Stimulated activated CD8-positive, alpha-beta memory T cell treated with anti-CD3 and anti-CD28 coated beads, Interleukin-4, amount 100 ng/mL, for 48 hours (primary cell): ENCODE measurements at places on chromosomes 1 and 21.

- DNase-seq, result no peak
Observed at GRCh38 chr1:178308438-178308837, 188.3 kb downstream of the CLEC20A start.

- DNase-seq, result no peak
Observed at GRCh38 chr1:41538741-41539417, 54.4 kb upstream of the EDN2 start.

DNA sequence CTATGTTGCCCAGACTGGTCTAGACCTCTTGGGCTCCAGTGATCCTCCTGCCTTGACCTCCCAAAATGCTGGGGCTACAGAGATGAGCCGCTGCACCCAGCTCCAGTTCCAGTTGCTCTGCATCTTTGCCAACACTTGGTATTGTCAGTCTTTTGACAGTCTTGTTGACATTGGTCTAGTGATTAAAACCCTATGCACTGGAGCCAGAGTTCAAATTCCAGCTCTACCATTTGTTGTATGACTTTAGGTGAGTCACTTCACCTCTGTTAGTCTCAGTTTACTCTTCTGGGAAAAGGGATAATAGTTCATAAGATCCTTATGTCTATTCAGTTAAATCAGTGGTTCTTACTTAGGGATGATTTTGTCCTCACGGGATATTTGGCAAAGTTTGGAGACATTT lies 32.9 kb upstream of the MED18 start:
- no peak for DNase-seq

DNA sequence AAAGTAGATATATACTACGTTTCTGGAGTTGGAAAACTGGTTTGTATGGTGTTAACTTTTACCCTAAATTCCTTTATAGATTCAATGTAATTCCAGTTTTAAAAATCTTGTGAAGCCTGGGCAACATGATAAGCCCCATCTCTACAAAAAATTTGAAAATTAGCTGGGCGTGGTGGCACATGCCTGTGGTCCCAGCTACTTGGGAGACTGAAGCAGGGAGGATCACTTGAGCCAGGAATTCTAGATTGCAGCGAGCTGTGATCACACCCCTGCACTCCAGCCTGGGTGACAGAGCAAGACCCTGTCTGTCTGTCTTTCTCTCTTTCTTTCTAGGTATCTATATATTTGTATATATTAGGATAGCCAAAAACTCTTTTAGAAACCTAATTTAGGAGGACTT lies 141.9 kb downstream of the CLEC20A start:
- DNase-seq, result no peak

DNA sequence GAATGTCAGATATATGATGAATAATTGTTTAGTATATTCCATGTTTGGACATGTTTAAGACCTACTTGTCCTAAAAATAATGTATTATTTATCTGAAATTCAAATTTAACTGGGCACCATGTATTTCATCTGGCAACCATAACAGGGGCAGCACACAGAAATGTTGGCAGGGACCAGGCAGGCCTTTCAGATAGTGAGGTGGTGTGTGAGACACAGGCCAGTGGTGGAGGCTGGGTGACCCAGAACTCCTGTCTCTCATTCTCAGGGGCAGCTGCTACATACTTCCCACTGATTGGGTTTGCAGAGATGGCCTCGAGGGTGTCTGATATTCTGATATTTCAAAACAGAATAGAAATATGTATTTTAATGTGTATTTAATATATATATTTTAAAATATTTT lies 1.3 kb upstream of the FASLG start:
- DNase-seq, result no peak

DNA sequence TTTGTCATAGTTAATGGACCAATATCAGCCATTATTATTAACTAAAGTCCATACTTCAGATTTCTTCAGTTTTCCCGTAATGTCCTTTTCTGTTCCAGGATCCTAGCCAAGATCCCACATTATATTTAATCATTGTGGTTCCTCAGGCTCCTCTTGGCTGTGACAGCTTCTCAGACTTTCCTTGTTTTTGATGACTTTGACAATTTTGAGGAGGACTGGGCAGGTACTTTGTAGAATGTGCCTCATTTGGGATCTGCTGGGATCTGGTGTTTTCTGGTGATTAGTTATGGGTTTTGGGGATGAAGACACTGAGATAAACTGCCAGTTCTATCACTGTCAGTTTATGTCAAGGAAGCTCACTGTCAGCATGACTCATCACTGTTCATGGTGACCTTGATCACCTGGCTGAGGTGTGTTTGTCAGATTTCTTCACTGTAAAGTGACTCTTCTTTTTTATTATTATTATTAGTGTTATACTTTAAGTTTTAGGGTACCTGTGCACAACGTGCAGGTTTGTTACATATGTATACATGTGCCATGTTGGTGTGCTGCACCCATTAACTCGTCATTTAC lies 66.3 kb downstream of the PCBP3 start:
- DNase-seq, result no peak

DNA sequence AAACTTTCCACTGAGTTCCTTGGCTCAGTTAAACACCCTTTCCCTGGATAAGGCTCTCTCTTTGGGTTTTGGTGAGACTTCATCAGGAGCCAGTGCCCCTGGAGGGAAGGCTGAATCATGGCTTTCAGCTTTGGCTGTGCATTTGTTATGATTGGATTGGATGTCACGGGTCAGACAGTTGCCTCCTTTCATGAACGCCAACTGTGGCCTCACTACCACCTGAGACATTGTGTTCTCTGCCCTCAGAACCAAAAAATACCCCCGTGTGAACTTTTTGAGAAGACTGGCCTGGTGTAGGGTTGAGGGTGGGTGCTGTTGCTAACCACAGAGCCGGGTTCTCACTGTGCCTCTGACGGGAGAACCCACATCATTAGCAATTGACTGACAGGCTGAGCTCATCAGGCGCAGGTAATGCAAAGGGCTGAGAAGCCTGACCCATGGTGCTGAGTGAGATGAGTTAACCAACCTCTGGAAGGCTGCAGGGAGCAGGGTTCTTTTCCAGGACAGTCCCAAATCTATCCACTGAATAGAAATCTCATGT lies 65.6 kb downstream of the HHAT start:
- DNase-seq, result no peak

DNA sequence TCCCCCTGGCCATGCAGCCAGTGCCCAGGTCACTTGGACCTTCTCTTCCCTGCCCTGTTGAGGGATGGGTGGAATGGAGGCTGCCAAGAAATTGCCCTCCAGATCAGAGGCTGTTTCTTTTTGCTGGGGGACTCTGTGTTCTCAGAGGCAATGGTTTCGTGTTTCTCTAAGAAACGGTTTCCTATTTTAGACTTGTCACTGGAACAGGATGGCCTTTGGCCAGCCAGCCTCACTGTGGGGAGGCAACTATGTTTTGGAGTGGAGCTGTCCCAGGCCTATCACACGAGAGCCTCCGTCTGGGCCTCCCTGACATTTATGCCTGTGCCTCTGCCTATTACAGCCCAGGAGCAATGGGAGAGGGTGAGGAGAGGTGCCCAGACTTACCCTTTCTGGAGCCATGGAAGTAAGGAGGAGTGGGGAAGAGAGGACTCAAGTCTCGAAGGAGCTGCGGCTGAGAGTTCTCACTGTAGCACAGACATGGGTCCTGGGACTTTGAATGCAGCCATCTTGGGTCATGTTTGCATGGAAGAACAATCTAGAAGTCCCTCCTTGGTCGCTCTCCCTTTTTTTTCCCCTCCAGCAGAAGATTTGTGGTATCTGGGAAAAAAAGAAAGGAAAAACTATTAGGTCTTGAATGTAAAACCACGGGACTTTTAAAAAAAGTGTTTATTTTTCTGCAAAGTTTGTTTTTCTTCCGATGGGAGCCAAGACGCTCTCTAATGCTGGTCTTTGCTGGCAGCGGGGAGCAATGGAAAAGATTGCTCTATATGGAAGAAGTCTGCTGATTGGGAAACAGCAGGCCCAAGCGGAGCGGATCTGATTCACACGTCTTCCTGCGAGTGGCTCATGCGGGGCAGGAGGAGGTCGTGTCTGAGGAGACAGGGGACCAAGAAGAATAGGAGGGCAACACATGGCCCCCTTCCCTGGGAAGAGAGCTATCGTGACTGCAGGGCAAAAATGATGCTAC lies 219.2 kb downstream of the FOXD2 start:
- DNase-seq, result no peak

DNA sequence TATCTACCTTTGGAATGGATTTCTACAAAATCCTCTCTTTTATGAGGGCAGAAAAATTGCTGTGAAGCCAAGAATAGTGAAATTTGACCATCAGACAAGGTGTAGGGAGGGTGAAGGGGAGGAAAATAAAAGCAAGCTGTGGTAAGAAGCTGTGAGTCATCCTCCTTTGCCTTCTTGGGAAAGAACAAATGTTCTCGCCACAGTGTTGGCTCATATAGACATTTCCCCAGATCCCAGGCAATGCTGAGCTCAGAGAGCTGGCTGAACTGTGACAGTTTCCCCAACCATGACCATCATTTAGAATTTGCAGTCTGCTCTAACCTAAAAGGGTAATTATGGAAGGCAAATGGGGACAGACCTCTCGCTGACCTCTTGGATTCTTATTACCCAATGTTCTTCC lies 235.4 kb downstream of the PBX1 start:
- DNase-seq, result no peak

- DNase-seq, result peak; percentile 87
Observed at GRCh38 chr1:54791880-54792522, 9.1 kb downstream of the TTC22 start.

DNA sequence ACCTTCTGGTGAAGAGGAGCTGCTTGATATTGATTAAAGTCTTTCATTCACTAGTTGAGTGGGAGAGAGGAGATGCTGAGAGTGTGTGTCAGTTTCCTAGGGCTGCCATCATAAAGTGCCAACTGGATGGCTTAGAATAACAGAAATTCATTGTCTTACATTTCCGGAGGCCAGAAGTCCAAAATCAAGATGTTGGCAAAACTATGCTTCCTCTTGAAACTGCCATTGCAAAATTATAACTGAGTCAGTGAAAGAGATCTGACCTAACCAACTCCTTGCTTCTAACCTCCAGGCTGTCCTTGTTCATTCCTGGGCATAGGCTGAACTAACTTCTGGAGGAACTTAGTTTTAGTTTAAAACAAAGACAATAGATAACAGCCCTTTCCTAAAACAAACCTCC lies 47.1 kb downstream of the PTGS2 start:
- DNase-seq, result no peak

DNA sequence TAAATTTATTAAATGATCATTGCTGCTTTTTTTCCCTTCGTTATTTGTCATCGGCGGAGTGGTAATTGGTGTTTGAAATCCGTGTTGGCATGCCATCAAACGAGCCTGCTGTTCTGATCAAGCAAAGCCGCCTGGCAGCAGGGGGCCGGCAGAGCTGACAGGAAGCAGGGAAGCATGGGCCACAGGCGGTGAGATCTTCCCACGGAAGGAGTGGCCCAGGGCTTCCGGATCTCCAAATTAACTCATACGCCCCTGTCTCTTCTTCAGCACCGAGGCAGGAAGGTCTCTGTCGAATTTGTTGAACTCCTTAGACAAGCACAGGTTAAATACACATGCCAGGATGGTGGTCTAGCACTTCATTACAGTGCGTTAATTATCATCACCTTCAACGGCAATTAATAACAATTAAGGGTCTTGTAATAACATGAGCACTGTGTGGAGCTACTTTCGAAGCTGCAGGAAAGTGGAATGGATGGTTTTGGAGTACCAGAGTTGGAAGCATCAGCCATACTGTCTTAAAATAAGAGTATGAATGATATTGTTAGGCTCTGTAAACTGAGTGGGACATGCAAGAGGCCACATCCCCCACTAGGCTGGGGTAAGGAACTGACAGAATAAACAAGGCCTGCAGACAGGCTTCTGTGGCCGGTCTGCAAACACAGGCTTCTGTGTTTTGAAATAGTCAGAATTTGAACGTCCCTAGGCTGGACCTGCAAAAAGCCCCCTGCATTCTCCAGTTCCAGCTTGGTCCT lies 199.4 kb upstream of the DAB1 start:
- DNase-seq, result no peak

- DNase-seq, result no peak
Observed at GRCh38 chr21:17889171-17889570, 70.0 kb upstream of the C21orf91 start.

DNA sequence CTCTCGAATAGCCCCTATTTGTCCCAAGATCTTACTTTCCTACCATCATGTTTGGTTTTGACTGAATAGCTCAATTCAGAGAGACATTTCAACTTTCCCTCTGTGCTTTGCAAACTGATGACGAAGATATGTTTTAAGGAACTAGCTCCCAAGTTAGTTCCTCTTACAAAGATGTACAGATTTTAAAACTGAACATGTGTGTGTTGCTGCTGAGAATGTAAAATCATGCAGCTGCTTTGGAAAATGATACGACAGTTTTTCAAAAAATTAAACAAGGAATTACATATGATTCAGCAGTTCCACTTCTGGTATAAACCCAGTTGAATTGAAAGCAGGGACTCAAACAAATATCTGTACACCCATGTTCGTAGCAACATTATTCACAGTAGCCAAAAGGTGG lies 33.6 kb downstream of the KIF26B start:
- no peak for DNase-seq

GRCh38 chr1:65881067-65881594 lies 88.4 kb downstream of the PDE4B start:
- no peak for DNase-seq

DNA sequence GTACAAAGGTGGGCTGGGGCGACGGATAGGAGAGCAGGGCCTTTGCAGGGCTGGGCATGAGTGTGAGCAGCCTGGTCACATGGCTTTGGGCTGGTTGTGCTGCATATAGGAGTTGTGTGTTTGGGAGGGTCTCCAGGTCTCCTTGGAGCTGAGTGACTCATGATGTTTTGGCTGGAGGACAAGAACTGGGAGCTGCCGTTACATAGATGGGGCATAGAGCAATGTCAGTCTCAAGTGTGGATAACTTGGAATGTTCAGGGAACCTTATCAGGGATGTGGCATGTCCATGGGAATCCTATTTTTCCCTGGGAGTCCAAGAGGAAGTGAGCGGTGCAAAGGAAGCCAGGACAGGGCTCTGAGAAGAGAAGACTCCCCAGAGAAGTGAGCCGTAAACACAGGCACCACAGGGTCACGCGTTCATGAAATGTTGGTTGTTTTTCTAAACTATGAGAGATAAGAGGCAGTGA lies 136.4 kb upstream of the KCNE2 start:
- DNase-seq, result no peak

GRCh38 chr1:28439320-28439719 lies 66.5 kb upstream of the RCC1 start:
- no peak for DNase-seq

GRCh38 chr1:31580513-31580870 lies 4.2 kb downstream of the TINAGL1 start:
- DNase-seq, result no peak

DNA sequence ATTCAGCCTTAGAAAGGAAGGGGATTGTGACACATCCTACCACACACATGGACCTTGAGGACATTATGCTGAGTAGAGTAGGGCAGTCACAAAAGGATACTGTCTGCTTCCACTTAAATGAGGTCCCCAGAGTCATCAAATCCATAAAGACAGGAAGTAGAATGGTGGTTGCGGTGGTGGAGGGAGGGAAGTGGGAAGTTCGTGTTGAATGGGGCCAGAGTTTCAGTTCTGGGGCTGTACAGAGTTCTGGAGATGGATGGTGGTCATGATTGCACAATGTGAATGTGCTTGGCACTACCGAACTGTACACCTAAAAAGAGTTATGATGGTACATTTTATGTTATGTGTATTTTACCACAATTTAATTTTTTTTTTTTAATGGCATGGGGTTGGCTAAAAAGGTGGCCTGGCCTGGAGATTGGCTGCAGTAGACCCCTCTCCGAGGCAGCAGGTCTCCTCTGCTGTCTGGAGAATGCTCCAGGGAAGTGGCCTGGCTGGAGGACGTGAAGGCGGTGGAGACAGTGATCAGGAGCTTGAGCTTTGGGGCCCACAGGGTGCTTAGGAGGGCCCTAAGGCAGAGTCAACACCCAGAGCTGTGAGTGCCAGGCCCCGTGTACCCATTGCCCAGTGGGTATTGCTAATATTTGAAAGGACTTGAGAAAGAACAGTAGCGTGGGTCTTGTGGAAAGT lies 30.4 kb downstream of the IFNGR2 start:
- no peak for DNase-seq
